A549 treated with Mapracorat at 1 μM for 4 hours (cell line): ENCODE measurements at places on chromosomes 12 and 14. TPM values are rescaled to one million over a fixed set of nuclear protein-coding genes. Genes with fewer than 3 reads are reported as not detected.

The FKBP4 gene
- total RNA-seq = 86.2 to 103 TPM (median 101 TPM) in 5 replicates

The CLEC2B gene
- total RNA-seq = 1.00 to 2.1 TPM (median 1.3 TPM) in 5 replicates

The HOXC11 gene
- total RNA-seq = 0.62 to 0.92 TPM (median 0.85 TPM) in 5 replicates

The PLCZ1 gene
- total RNA-seq = not detected in 5 replicates

The SLC17A8 gene
- total RNA-seq = 0.03 TPM in 1 of 5 replicates, not detected in the others

The RHOJ gene
- not detected in 5 replicates for total RNA-seq

The MORN3 gene
- 0.10 to 0.34 TPM (median 0.30 TPM) in 5 replicates for total RNA-seq

The WNT1 gene
- not detected in 5 replicates for total RNA-seq

The SERPINA9 gene
- not detected in 5 replicates for total RNA-seq

The OR5AU1 gene
- total RNA-seq = not detected in 5 replicates

The PSMC6 gene
- 76.2 to 102 TPM (median 81.9 TPM) in 5 replicates for total RNA-seq

The ACTR6 gene
- total RNA-seq = 17.4 to 27.9 TPM (median 21.8 TPM) in 5 replicates
